Astrocyte of the hippocampus (primary cell): ENCODE measurements at places on chromosomes 3 and 15.

DNA sequence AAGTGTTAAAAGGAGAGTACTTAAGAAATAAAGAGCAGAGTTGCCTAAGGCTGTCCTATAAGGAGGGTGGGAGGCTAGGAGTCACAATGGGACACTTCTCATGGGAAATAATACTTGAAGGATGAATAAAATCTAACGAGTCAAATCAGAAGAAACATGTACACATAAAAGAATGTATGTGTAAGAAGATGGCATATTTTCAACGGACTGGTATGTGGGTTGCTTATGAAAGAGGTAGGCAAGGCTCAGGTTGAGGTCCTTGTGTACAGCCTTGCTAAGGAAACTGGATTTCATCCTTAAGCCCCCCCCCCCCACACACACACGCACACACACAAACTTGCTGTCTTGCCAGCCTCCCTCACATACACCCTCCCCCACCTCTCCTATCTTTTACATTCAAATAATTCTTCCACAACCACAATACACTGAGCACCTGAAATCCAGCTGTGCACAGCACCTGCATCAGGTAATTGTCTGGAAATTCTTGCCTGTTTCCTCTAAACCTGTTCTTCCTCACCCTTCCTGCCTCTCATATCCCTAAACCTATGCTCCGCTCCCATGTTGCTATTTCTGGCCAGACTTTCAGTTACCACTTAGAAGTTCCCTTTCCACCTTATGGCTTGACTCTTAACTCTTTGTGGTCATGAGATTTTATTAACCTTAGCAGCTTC is 79.2 kb downstream of the FMN1 start:
- no peak for DNase-seq

DNA sequence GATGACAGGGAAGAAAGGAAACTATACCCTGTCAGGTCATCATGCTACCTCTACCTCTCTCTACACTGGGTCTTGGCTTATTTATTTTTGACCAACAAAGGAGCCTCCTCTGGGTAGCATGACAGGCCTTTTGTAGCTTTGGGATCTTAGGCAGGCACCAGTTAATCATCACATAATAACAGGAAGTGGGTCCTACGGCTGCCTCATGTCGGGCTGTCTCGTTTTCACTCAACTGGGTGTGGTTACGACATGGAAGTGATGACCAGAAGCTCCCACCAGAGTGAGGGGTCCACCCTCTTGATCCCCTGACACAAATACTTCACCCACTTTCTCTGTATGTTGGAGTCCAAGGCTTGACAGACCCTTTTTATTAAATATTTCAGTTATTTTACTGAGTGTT is 105.3 kb downstream of the CD47 start:
- no peak for DNase-seq

DNA sequence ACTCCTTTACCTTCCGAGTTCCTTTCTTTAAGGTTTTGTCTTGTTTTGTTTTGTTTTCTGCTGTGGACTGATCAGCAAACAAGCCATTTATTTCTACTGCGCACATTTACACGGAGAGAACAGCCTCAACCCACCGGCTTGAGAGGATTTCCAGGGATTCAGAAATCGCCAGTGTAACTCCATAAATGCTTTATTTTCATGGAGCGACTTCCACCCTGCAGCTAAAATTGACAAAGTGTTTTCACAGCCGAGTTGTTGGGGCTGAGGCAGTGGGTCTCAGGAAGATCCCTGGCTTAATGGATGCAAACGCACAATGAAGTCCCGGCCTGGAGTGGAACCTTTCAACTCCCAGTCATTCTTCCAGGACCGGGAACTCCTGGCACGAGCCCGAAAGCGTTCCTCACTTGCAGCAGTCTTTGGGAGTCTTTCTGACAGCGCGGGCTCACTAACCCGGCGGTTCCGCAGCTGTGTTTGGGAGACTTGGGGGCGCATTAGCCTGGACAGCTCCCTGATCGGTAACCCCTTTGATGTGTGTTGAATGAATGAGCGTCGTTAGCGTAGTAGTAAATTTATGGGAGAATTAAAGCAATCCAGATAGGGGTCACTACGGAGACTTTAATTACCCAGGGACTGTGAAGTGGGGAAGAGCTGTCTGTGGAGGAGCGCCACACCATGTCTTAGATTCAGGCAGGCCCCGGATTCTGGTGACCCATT is 785 bp upstream of the MYRIP start:
- peak; percentile 40 for DNase-seq

- no peak for DNase-seq
Measured at GRCh38 chr3:43817825-43818224, 127.1 kb downstream of the ABHD5 start.

- no peak for DNase-seq
Measured at GRCh38 chr3:153372326-153372725, 210.3 kb downstream of the RAP2B start.

GRCh38 chr15:82933576-82933975 is 18.9 kb downstream of the HOMER2 start:
- peak; percentile 28 for DNase-seq

GRCh38 chr3:70383360-70383831 is 71.0 kb upstream of the MDFIC2 start:
- DNase-seq: no peak

- peak; percentile 71 for DNase-seq
Measured at GRCh38 chr15:93829115-93829870, 402.1 kb upstream of the MCTP2 start.

GRCh38 chr15:75929799-75930565 is 26.3 kb downstream of the FBXO22 start:
- DNase-seq: no peak

DNA sequence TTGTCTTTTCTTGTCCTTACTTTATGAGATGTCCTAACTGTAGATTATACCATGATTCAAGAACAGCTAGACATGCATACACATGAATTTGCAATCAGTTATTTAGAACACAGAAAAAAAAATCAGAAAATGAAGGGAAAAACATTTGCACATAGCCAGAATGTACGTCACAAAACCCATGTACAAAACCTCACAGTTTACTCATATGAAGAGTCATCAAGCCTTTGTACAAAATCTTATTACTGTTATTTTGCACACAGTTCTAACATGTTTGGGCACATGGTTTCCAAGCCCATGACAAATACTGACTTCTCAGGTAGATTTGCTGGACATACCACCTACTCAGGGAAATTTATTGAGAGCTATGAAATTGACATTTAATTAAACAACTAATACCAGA is 48.2 kb downstream of the MAP3K13 start:
- DNase-seq: no peak

DNA sequence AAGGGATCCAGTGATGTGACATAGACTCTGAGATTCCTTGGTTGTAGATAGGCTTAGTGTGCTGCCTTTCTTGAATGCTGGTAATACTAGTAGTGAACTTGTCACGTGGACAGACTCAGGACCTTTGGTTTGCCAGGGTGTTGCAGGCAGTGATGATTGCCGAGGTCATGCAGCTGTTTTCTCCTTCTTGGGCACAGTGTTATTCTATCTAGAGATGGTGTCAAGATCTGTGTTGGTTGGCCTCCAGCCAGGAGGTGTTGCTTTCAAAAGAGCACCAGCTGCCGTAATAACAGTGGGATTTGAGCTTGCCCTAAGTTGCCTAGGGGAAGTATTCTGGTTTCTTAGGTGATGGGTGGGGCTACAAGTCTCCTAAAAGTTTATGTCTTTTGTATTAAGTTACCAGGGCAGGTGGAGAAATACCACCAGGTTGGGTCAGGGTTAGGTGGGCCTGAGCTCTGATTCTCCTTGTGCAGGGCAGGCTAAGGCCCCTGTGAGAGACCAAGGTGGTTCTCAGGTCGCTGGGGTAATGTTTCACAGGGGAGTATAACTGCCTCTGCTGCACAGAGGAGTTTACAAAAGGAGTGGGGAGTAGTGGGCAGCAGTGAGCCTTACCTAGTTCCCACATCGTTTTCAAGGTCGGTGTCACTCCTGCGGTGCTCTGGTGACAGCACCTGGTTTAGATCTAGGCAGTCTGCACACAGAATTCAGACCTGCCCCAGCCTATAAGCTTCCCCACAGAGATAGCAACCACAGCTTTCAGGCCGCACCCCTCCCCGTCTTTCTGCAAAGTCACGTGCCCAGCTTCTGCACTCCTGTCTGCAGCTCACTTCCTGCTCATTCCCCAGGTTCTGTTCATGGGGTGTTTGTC is 350.3 kb downstream of the DOCK3 start:
- DNase-seq: no peak

GRCh38 chr3:133540896-133541674 is 32.4 kb upstream of the CDV3 start:
- peak; percentile 52 for DNase-seq

- peak; percentile 19 for DNase-seq
Measured at GRCh38 chr3:50474717-50475116, 28.7 kb downstream of the CACNA2D2 start.

DNA sequence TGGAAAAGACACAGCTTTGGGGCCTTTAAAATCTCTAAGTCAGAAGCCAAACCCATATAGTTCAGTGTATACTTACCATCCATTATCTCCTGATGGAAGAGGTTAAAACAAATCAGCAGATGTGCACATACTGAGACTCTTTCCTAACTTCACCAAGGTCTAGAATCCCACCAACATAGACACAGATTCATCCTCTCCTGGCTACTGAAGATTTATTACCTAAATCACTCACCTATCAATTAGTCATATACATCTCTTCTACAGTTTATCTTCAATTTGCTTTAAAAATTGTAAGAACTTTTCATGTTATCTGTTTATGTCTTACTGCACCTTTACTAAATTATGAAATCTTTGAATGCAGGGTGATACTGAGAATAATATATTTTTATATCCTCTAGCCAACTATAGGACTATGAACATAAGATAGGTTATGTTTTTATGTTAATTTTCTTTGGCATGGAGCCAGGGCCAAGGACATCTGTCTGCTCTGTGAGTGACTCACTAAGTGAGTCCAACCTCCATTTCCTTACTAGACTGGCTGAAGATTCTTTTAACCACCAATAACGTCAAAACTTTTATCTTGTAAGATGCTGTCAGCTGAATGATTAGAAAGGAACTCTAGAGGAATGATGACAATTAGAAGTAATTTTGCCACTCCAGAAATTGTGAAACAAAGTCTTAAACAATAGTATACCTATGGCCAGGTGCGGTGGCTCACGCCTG is 397.6 kb downstream of the FOXP1 start:
- no peak for DNase-seq

GRCh38 chr15:71044006-71044405 is 71.3 kb upstream of the THSD4 start:
- no peak for DNase-seq

DNA sequence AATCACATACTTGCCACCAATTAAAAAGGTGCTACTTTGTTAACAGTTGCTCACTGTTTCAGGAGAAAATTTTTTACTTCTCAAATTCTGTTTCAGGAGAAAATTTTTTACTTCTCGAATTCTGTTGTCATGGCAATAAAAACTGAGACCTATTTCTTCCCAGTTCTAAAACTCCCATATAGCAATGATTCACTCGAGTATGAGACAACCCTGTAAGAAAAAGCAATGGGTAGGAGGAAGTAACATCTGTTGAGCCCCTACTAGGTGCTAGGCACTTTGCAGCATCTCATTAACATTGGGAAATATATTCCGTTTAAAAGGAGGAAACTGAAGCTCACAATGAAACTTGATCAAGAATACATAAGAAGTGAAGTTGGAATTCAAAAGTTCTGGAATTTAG is 35.1 kb upstream of the IGSF11 start:
- DNase-seq: no peak

DNA sequence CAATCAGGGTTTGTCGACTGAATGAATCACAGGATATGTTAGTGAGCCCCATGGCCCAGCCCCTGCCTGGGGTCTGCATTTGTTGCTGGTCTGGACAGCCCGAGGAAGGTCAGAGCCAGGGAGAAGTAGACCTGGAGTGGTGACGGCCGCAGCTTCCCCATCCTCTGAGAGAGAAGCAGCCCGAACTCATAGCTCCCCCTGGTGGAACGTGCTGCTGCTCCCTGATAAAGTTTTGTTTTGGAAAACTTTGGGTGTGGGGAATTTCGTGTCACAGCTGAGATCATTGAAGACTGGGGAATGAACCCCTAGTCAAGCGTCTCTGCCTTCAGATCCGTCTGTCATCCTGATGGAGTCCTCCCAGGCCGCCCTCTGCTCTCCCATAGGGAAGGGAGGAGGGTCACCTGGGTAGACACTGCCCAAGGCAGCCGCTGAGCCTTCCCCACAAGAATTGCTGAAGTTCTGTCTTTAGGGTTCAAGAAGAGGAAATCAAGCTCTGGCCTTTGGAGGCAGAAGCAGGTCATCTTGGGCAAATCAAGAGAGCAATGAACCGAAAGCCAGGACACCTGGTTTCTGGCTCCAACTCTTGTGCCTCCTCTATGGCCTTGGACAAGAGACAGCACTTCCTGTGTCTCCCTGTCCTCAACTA is 60.5 kb downstream of the GLDN start:
- peak; percentile 42 for DNase-seq

GRCh38 chr15:58568157-58568571 is 136.4 kb downstream of the LIPC start:
- peak; percentile 52 for DNase-seq

- peak; percentile 52 for DNase-seq
Measured at GRCh38 chr3:32733631-32734229, 48.7 kb downstream of the CNOT10 start.

- no peak for DNase-seq
Measured at GRCh38 chr3:24503616-24504113, 9.0 kb upstream of the THRB start.
